ENCODE measurements at places on chromosomes 1 and 21.

GRCh38 chr1:10866321-10867093 lies 70.1 kb upstream of the CASZ1 start:
- no peak for DNase-seq

- no peak for DNase-seq
Measured at GRCh38 chr1:58047265-58047858, 499.2 kb downstream of the OMA1 start.

DNA sequence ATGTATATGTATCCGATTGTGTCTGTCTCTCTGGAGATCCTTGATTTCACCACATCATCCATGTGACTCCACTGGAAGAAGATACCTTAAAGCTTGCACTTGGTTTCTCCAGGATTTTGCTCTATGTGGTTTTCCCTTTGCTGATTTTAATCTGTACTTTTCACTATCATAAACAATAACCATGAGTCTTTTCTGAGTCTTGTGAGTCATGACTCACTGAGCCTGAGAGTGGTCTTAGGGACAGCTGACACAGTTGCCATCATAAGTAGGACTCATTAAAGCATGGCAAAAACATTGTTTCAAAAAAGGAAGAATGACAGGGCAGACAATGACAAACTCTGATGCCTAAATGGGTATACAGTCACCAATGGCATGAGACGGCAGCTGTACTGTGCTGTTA lies 226.2 kb downstream of the AKT3 start:
- DNase-seq = no peak

- DNase-seq = no peak
Measured at GRCh38 chr1:201504179-201504631, 2.7 kb downstream of the CSRP1 start.

DNA sequence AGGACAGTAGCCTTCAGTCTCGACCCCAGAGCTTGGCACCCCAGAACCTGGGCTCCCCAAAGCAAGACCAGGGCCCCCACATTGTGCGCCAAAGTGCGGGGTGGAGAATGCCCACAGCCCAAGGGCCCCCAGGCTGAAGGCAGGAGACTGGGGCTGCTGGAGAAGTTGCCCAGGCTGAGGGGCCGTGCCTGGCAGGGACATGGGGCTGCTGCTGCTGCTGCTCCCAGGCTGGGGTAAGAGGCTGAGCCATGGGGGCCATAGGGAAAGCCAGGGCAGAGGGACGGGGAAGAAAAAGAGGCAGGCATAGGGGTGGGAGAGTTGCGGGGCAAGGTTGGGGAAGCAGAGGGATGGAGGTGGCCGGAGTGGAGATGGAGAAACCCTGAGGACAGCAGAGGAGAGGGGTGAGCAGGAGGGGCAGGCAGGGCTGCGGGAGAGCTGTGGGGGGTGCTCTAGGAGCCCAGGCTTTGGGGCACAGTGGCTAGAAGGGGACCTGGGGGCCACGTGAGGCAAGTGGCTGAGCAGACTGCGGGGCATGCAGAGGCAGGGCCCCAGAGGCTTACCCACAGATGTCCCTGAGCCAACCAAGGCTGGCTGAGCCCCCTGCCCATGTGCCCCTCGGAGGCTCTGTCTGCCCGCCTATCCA lies 18.9 kb downstream of the SLC27A3 start:
- DNase-seq = peak; percentile 58

DNA sequence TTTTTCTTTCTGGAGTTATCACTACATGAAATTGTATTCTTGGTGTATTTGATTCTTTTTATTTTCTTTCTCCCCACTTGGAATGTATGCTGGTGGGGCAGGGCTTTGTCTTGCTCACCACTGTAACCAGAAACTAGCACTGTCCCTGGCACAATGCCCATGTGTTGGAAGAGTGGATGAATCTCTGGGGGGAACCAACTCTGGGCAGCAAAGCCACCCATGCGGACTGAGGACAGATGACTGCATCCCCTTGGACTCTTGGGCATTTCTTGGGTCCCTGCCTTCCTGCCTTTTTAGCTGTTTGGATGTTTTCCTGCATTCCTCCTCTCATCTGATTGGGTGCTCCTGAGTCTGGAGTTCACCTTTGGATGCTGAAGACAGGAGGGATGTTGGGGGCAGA lies 6.1 kb downstream of the CYP4B1 start:
- DNase-seq = no peak

GRCh38 chr1:109299558-109300343 lies 7.1 kb downstream of the MYBPHL start:
- DNase-seq = no peak

- no peak for DNase-seq
Measured at GRCh38 chr1:34166191-34166624, 1.2 kb upstream of the CSMD2 start.

All from tibial artery (tissue), 4 donors.